ENCODE measurements at places on chromosomes 12 and 14. TPM values are rescaled to one million over a fixed set of nuclear protein-coding genes. Genes with fewer than 3 reads are reported as not detected.
A peak's percentile ranks its signal among the peaks of the same experiment; 100 is the strongest.

DNA sequence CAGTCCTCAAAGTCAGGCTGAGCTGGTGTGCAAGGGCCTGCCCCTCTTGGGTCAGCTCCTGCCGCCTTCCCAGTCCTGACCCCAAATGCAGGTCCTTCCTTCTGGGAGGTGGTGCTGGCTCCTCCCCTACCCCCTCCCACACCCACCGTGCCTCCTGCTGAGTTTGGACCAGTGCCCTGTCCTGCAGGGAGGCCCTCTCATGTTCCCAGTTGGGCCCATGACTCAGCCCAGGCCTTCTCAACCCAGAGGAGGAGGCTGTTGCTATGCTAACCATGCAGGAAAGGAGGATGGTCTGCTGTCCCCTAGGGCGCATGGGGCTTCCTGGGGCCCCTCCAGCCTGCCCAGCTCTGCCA is 4.4 kb downstream of the ZBTB42 start:
- DNase-seq = peak; percentile 73

DNA sequence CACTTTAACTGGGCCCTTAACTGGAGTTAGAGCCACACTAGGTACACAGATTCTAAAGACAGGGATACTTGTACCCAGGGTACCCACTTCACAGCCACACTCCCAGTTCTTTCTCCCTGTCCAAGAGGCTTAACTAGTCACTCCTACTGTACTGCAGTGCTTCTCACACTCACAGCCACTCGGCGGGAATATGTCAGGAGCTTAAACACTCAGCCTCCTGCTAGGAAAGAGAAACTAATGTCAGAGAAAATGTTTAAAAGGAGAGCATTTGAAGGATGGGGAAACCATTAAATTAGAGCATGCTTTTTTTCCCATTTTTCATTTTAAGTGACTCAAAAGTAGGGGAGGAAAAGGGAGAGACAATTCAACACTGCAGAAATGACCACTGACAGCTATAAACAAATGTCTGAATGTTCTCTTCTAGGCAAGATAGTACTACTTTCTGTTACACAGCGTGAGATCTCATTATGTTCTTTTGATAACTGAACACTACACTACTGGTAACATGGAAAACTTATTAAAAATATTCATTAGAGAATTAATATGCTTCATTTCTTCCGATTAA is 22.9 kb upstream of the MDM1 start:
- DNase-seq = no peak

- peak; percentile 91 for DNase-seq
Observed at GRCh38 chr12:115203701-115204100, 519.7 kb upstream of the TBX3 start.

DNA sequence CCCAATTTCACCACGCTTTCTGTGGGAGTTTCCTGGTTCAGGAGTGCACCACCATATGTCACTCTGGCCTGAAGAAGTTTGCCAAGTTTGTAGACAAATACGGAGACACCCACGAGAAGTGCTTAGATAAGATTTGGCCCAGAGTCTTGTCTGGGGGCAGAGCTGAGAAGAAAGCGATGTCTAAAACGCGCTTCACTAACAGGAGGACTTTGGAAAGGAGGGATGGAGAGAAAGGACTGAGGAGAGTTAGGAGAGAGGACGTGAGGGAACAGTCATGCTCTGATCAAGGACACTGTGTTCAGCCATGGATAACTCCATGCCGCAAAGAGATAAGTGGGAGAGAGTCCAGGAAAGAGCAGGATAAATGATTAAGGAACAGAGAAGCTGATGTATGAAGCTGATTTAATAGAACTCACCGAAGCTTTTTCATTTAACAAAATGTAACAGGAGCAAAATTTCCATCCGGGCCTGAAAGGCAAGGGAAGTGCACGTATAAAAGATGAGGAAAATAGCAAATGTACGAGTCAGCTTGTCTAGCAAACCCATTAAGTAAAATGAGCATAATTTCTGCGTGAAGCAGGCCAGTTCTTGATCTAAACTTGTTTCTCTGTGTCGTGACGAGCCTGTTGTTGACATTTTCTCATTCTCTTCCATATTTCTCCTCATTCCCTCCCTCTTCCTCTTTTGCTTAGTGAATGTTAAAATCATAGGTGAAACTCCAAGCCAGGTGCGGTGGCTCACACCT is 23.4 kb upstream of the MAP3K9 start:
- DNase-seq = no peak

DNA sequence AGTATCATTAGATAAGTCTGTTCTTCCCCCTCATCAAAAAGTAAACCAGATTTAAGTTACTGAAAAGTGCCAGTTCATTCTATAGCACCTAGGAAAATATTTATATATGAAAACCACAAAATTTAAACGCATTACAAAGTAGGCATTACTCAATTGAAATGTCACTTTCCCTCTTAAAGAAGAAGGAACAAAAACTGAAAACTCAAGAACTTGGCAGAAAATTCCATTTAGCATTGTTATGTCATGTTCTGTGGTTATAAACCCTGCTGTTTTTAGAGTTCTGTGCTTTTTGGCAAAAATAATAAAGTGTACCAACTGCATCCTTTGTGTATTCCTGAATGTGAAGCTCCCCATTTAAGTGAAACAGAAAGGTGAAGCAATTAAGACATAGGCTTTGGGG is 3.6 kb downstream of the FGD4 start:
- no peak for DNase-seq

- DNase-seq = no peak
Observed at GRCh38 chr12:57727758-57728395, 10.7 kb downstream of the AGAP2 start.

DNA sequence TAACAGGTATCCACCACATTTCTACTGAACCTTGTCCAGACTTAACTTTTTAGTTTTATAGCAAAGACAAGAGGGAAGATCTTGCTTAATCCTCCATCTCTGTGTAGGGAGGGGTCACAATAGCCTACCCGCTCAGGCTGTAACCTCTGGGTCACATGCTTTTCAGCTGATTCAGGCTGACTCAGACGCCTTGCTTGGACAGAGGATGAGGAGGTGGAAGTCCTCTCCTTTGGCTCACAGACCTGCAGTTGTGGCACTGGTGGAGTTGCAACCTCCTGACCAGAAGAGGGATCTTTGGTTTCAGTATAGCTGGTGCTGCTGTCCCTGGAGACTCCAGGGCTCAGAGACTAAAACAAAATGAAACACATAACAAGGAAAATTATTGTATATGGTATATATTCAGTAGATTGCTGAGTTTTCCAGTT is 16.2 kb downstream of the ACIN1 start:
- DNase-seq = peak; percentile 83

DNA sequence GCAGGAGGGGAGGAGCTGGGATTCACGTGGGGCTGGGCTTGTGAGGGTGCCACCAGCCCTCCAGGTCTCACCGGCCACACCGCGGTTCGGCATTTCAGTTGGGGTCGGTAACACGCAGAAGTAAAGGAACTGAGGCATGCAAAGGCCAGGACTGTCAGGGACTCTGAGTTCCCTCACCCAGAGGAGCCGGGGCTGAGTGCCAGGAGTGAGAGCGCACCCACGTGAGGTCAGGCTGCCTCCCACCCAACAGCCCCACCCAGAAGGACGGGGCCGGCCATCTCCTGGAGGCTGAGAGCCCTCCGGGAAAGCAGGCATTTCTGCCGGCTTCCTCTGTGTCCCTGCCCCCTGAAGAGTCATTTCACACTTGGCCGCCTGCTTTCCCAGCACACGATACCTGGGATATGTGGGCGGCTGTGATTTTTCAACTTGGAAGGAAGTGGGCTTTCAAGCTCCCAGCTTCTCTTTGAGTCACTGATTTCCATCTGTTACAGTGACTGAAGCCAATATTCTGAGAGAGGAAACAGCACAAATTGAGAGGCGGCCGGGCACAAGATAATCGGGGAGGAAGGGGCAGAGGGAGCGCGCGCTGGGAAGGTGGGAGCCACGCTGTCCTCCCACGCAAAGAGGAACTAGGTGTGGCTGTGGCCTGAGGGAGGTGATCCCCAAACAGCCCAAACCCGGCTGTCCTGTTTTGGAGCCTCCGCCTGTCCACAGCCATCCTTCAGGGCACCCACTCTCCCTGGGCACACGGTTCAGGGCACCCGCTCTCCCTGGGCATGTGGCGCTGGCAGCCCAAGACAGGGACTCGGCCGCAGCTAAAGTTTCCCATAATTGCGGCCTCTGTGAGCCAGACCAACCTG is 19.0 kb downstream of the GALNT9 start:
- DNase-seq = no peak

GRCh38 chr12:23204933-23205778 is 580.2 kb downstream of the ETNK1 start:
- peak; percentile 55 for DNase-seq

- DNase-seq = no peak
Observed at GRCh38 chr12:7501031-7501588, 2.5 kb downstream of the CD163 start.

GRCh38 chr12:68487721-68488309 is 122.9 kb upstream of the RAP1B start:
- DNase-seq = no peak

ANO4 gene
- total RNA-seq = 1.4 TPM

CIROP gene
- 0.72 TPM for total RNA-seq

GRCh38 chr14:33943096-33943883 is 7.6 kb downstream of the EGLN3 start:
- no peak for DNase-seq

KLRB1 gene
- total RNA-seq = not detected

DNA sequence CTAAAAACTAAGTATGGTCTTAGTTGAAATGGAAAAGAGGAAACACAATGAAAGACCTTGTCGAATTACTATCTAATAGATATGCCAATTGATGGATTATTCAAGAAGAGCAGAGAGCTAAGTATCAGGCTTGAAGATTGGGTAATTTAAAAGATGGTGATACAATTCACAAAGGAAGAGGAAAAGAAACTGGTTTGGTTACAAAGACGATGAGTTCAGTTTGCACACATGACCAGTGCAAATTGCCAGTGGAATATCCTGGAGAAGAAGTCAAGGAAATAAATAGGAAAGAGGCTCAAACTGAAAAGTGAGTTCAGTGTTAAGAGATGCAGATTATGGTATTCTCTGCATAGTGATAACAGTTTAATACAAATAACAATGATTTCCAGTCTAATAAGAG is 2.5 kb upstream of the RAP1B start:
- DNase-seq = no peak

CLEC2A gene
- not detected for total RNA-seq

DNA sequence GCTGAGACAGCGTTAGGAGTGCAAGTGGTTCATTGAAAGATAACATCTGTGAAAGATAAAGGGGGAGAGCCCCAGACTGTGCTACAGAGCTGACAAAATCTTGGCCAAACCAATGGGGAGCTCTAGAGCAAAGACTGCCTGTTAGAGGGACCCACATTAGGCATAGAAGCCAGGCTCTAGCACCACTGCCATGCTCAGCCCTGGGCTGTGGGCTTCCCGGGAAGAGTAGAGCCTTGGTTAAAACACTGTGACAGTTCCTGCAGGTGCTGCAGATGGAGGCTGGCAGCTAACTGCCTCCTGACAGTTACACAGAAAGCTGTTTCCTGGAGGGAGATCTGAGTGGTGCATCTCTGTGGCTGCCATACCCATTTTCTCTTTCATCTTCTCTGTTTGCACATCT is 23.0 kb downstream of the TSHR start:
- no peak for DNase-seq

GRCh38 chr14:60482743-60483142 is 3.1 kb downstream of the C14orf39 start:
- no peak for DNase-seq

BLOC1S1 gene
- total RNA-seq = 67.4 TPM

- no peak for DNase-seq
Observed at GRCh38 chr12:114682785-114683708, 928 bp downstream of the TBX3 start.

- peak; percentile 57 for DNase-seq
Observed at GRCh38 chr12:120640861-120641833, 721 bp downstream of the CABP1 start.

DNA sequence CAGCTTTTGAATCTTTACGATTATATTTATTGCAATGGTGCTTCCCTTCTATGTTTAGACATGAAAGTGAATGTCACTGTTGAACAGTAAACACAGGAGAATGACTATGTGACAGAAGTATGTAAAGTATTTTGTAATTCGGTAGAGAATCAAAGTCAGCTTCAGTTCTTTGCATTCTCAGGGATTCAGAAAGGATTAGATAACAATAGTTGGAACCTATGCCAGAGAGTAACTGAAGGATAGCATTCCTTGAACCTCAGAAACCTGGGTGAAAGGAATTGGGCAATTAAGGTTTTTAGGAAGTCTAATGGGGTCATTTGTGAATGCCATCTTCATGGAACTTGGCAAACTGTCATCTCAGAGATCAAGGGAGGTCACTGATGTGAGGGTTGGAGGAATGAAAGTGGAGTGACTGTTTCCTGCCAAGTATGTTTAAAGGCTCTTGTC is 305.3 kb upstream of the DDHD1 start:
- peak; percentile 48 for DNase-seq
